Mammary microvascular endothelial cell (primary cell): ENCODE measurements at places on chromosomes 6 and 20. TPM values are rescaled to one million over a fixed set of nuclear protein-coding genes. Genes with fewer than 3 reads are reported as not detected.

Gene KCNQ2
- not detected in 2 replicates for total RNA-seq

Gene KCNK16
- total RNA-seq: not detected in 2 replicates

Gene MEI4
- total RNA-seq: not detected in 2 replicates

Gene CRYBG1
- 24.1 and 24.3 TPM in 2 replicates for total RNA-seq

Gene PLCB4
- 0.13 and 0.25 TPM in 2 replicates for total RNA-seq
